GM13977 (cell line): ENCODE measurements at places on chromosomes 16 and 17.
A peak's percentile ranks its signal among the peaks of the same experiment; 100 is the strongest.

GRCh38 chr16:81174644-81175324 lies 63.7 kb upstream of the BCO1 start:
- no peak for DNase-seq

- DNase-seq: no peak
Observed at GRCh38 chr17:20063665-20064648, 54.8 kb downstream of the SPECC1 start.

- no peak for DNase-seq
Observed at GRCh38 chr16:88379694-88380040, 3.1 kb upstream of the ZNF469 start.

DNA sequence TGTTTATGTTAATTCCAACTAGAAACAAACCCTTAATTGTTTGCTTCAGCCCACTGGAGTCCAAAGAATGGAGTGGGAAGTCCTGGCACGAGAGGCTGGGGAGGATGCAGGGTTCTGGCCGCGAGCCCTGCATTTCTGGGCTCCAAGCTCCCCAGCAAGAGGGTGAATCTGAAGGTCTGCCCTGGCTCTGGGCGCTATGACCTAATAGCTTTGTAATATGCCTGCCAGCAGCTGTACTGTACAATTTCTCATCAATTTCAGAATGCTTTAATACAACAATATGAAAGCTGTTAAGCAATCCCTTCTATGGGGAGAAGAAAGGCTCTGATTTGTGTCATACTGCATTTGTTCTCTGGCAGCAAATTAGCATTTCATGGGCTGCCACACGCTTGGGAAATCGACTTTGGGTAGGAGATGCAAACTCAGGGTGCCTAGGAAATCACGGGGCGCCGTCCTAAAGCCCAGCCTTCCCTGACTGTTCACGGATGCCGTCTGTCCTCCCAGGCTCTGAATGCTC lies 43.8 kb downstream of the NDEL1 start:
- DNase-seq: no peak

DNA sequence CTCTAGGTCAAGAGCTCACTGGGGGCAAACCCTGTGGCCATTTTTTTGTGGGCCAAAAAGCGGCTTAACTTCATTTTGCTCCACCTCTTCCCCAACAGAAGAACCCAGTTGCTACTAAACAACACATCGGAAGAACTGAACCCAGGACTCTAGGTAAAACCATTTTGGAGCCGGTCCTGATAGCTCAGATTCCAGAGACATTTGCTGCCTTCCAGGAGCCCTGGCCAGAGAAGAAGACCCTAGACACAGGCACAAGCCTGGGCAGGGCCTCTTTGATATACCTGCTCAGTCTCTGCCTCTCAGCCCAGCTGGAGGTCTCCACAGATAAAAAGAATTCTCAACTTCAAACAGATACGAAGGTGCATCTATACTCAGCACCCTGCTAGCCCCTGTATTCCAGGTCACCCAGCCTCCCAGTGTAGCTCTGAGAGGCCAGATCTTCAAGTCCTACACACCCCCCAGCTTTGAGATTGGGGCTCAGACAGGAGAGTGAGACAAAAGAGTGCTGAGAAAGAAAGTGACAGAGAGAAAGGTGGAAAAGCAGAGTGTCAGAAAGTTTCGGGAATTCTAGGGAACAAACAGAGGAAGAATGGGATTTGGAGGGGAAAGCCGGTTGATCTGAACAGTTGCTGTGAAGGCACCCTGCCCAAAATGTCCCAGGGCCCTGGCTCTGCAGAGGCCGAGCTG lies 6.6 kb upstream of the HOXB9 start:
- DNase-seq: no peak

DNA sequence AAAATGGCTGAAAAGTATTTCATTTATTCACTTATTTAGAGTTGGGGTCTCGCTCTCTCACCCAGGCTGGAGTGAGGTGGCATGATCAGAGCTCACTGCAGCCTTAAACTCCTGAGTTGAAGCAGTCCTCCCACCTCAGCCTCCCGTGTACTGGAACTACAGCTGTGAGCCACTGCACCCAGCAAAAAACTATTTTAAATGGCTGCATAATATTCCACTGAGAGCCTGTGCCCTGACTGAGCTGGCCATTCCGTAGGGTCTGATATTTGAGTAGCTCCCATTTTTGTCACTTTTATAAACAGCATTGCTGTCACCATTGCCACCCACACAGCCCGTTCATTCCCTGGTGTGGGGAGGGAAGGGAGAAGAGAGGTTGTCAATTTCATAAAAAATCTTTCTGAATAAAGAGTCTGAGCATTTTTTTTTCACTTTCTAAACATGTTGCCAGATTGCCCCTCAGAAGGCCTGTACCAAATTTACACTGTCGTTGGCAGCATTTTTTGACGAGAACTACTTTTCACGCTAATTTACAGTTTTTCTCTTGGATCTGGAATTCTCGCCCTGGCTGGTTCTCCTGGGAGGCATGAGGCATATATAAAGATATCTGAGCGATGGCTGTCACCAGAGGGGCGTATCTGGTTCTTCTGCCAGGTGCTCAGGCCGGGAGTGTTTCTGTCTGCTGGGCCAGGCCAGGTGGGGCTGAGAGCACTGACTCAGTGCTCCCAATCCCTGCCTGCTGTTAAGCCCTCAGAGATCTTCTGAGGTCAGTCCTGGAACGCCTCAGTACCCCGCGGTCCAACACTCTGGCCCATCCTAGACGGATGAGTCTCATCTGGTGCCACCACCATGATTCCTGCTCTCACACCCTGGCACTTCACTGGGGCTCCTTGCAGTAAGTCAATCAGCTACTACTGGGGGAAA lies 7.2 kb upstream of the KIFC3 start:
- no peak for DNase-seq

- no peak for DNase-seq
Observed at GRCh38 chr16:13517841-13518240, 402.1 kb upstream of the ERCC4 start.

DNA sequence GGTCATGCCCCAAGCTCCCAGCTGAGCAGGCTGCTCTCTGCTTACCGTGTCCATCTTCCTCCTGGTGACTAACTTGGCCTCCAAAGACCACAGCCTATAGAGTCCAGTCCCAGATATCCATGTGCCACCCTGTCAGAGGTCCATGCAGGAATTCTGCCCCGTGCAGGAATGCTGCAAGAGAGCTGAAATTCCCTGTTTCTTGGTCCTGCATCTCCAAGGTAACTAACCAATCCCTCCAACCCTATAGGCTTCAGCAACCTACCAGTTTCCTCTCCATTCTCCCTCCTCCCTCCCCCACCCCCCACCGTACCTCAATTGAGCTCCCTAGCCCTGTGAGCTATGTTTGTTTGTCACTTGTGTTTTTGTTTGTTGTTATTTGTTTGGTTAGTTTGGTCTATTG lies 9.6 kb upstream of the MKS1 start:
- DNase-seq: no peak

DNA sequence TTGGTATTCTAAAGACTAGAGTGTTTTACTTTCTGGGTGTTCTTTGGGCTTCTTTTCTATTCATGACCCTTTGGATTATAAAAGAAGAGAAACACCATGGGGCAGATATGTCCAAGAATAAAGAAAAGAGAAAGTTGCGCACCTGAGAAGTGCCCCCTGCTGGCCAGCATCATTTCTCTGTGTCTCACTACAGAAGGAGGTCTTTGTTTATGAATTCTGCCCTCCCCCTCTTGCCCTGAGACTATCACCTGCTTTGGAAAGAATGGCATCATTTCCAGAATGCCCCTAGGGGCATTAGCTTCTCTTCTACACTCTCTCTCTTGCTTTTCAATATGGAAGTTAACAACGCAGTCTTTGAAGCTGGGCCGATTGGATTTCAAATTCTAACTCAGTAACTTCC lies 45.0 kb downstream of the CDH13 start:
- peak; percentile 15 for DNase-seq

- no peak for DNase-seq
Observed at GRCh38 chr17:27244011-27244410, 49.9 kb upstream of the WSB1 start.

DNA sequence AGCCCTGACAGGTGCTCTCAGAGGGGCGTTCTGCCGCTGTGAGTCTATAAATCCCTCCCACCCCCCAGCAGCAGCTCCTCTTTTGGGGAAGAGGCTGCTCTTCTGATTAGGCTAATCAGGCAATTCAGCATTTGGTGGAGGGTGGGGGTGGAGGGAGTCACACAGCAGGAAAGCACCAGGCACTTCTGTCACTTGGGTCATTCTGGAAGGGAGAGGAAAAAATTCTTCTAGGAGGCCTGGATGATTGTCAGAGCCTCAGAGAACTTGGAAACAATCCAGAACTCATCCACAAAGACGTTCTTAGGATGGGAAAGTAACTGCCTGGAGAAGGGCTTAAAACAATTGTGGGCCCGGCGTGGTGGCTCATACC lies 7.3 kb upstream of the SSTR2 start:
- DNase-seq: no peak
